Activated CD8-positive, alpha-beta T cell treated with anti-CD3 and anti-CD28 coated beads, Interleukin-2, amount 10 ng/mL, durations not matched to agents 7 days and 5 days (primary cell): ENCODE measurements at places on chromosomes 2 and 18. TPM values are rescaled to one million over a fixed set of nuclear protein-coding genes. Genes with fewer than 3 reads are reported as not detected.

DNA sequence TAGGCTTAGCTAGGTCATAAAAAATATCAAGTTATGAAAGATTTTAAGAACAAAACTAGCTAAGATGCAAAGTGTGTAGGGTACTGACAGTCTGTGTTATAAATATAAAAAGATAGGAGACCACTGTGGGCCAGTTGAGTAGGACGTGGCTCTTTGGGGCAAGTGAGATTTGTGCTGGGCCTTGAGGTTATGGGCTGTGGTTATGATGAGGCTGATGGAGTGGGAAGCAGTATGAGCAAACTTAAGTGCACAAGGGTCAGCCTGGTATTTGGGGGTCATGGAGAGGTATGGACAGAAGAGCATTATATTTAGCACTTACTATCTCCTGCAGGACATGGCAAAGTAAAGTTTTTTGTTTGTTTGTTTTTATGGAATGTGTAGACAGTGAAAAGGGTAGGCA is 70.1 kb downstream of the SETBP1 start:
- H3K4me1 ChIP-seq = peaks cover 7% of the 10 kb centered on the region
- H3K4me3 ChIP-seq = no peak overlapping the region
- peaks cover 38% of the 10 kb centered on the region for H3K27me3 ChIP-seq
- H3K36me3 ChIP-seq = peaks cover 2% of the 10 kb centered on the region
- DNase-seq = no peak
- no peak overlapping the region for H3K27ac ChIP-seq

DNA sequence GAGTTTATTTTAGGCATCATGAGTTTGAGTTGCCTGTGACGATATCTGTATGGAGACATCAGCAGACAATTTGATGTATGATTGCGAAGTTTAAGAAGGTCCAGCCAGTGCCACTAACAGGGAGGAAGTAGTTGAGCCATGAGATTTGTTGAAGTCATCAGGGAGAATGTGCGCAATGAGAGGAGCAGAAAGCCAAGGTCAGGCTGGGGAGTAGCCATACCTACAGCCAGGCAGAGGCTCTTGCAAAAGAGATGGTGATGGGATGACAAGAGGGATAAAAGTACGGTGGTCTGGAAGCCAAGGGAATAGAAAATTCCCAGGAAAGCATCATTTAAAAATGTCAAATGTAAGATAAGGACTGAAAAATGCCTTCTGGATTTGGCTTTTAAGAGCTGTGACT is 51.2 kb downstream of the LIMS1 start:
- H3K27ac ChIP-seq = no peak overlapping the region
- H3K36me3 ChIP-seq = no peaks in the 10 kb centered on the region
- no peaks in the 10 kb centered on the region for H3K27me3 ChIP-seq
- no peak for DNase-seq
- peaks cover 26% of the 10 kb centered on the region for H3K4me1 ChIP-seq
- H3K4me3 ChIP-seq = no peak overlapping the region

GRCh38 chr18:3236470-3236869 is 11.1 kb upstream of the MYL12A start:
- no peak for DNase-seq
- H3K27me3 ChIP-seq = no peaks in the 10 kb centered on the region
- H3K27ac ChIP-seq = no peak overlapping the region
- H3K4me1 ChIP-seq = no peaks in the 10 kb centered on the region
- no peak overlapping the region for H3K4me3 ChIP-seq

The PSMA8 gene
- total RNA-seq = 1.2 TPM
